GM18507 (cell line): ENCODE measurements at places on chromosomes 11 and 22.

GRCh38 chr22:47291565-47292495 is 529.4 kb downstream of the TBC1D22A start:
- no peak for DNase-seq

DNA sequence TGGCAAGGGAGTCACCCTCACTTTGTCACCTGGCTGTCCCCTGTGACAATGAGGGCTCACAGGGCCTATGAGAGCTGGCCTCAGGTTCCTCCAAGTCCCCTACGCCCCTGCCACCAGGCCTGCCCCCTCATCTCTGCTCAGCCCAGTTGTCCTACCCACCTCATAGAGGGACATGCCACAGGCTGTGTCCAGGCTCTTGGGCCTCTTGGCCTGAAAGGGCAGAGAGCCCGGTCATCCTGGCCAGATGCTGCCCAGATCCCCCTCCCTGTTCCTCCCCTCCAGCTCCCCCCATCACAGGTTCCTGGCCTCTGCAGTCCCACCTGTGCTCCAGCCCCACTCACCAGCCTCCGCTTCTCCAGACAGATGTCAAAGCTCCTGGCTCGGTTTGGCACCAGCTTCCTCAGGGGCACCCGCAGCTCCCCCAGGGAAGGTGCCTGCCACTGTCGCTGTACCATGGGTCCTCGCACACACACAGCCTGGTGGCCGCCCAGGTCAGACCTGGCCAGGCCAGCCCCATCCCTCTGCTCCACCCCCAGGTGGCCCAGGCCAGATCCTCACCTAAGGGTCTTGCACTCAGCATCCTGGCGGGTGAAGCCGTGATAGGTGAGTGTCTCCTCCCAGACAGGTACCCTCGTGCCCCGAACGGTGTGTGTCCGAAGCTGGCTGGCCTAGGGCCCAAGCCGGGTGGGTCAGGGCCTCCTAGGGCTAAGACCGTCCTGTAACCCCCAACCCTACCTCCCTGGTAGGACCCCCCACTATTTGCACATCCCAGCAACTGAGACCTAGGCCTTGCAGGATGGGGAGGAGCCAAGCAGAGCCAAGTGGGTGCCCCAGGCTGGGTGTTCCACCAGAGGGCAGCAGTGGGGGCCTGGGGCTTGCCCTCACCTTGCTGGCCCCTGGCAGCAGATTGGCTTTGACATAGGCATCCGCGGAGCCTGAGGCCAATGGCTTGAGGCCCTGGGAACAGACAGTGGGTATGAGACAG is 8.3 kb downstream of the NDUFV1 start:
- DNase-seq, result no peak

DNA sequence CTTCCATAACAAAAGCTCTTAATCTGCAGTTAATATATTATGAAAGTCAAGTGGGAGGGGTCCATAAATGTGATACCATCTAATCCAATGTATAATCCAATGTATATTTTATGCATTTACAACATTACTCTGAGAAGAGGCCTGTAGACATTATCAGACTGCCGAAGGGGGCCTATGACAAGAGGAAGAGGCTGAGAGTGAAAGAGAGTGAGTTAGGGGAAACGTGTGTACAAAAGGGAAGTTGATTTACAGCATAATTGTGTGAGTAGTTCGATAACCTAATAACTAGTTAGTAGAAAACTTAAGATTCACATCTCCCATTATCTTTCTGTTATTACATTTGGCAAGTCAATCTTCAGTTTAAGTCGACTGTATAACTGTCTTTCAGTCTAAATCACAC is 86.6 kb downstream of the DDX10 start:
- DNase-seq, result no peak

DNA sequence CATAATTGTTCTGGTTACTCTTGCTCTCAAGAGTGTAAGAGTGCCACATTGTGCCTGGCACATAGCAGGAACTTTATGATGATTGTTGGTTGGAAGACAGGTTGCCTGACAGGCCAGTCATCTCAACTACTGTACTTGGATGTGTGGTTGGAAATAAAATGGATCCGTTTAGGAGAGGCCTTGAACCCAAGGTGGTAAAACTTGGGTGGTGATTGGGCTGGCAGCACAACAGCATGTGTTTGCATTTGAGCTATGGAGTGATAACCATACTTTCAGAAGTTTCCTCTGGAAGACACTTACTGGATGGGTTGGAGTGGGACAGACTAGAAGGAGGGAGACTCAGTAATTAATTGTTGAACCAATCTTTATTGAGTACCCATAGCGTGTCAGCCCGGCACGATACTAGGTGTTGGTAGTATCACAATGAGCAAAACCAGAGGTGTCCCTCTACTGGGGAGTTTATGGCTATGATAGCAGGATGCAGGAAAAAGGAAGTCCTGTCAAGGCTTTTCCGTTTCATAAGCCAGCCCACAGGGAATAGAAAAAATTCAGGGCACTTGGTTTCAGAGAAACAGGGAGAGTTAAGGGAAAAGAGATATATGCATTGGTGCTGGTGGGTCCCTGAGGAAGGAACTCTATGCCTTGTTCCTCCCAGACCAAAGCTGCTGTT is 3.1 kb upstream of the TMEM109 start:
- no peak for DNase-seq

DNA sequence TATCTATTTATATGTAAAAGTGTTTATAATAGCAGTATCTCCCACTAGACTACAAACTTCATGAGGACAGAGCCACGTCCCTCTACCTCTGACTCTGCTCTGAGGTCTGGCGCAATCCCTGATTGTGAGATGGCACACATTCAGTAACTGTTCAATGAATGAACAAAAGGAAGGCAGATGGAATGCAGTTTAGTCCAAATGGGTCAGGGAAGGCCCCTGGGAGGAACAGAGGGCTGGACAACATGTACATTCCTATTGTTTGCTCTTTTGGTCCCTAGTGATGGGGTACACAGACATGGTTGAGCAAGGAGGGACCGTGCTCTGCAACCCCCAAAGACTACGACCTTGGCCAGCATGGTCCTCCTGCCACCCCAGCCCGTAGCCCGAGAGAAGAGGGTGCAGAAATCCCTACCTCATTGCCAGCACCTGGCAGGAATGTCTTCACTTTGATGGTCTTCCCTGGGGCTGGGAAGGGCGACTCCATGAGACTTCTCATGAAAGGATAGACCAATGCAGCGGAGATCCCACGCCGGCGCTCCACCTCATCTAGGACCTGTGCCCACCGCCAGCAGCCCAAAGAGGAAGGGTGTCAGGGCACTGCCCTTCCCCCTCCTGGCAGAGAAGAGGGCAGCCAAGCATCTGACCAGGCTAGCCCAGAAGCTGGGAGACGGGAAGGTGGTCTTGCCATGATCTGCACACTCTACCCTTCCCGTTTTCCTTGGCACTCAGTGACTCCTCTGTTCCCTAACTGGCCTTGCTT is 24.3 kb downstream of the RPL27A start:
- DNase-seq, result no peak

DNA sequence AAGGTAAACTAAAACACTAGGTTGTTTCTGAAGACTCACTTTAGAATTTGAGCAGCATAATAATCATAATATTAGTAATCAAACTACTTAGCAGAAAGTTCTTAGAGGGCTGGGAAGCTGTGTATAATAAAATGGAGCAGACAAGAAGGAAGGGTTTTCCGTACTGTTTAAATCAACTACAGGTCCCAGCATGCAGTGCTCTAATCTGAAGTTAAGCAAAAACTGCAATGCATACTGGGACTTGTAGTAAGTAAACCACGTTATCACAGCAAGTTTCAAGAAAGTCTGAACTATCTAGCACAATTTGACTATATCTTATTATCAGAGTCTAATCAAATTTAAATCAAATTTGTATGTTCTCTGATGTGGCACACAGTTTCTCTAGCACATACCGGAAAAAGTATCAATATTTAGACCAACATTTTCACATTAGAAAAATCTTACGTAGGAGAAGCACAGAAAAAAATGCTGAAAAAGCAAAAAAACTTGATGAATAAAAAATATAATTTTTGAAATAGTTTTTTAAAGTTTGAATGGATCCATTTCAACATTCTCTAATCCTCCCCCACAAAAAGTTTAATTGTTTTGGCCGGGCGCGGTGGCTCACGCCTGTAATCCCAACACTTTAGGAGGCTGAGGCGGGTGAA is 8.2 kb downstream of the PHF21A start:
- DNase-seq, result no peak

- DNase-seq, result no peak
These were observed 727.3 kb downstream of the LRRC4C start for GRCh38 chr11:40732132-40732531.

- no peak for DNase-seq
These were observed 1.0 kb downstream of the MS4A4A start for GRCh38 chr11:60281485-60281884.

DNA sequence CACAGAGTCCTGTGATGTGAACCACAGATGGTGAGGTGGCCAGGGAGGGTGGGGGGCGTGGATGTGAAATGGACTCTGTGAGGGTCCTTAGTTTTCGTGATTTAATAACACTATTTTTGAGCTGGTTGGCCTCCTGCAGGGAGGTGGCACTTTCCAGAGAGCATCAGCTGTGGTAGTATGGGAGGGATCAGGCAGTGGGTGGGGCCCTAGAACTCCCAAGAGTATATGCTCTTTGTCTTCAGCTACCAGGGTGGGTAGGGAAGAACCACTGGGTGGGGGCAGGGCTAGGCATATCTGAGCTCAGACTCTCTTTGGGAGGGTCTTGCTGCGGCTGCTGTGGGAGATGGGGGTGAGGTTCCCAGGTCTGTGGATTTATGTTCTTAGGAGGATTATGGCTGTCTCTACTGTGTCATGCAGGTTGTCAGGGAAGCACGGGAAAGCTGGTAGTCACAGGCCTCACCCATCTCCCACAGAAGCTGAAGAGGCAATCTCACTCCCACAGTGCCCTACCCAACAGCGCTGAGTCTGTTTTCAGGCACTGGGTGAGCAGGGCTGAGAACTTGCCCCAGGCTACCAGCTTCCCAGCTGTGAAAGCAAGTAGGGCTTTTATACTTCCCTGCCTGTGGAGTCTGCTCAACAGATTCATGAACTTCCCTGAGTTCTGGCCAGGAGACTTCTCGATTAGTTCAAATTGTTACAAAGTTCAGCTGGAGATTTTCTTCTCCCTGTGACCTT is 47.9 kb upstream of the SNX19 start:
- DNase-seq, result no peak

DNA sequence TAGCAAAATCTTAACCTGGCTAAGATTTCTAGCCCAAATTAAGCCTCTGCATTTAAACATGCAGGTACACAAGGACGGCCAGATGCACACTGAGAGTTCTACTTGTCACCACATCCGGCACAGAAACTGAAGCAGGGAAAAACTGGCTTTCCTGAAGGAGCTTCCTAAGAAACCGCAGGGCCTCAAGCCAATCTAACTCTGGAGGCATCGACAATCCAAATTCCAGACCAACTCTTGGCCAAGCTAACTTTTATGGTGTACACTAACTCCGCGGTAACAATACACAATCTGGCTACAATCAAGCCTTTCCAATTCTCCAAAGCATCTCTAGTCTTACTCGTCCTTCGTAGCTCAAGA is 1.2 kb downstream of the MSANTD2 start:
- no peak for DNase-seq

DNA sequence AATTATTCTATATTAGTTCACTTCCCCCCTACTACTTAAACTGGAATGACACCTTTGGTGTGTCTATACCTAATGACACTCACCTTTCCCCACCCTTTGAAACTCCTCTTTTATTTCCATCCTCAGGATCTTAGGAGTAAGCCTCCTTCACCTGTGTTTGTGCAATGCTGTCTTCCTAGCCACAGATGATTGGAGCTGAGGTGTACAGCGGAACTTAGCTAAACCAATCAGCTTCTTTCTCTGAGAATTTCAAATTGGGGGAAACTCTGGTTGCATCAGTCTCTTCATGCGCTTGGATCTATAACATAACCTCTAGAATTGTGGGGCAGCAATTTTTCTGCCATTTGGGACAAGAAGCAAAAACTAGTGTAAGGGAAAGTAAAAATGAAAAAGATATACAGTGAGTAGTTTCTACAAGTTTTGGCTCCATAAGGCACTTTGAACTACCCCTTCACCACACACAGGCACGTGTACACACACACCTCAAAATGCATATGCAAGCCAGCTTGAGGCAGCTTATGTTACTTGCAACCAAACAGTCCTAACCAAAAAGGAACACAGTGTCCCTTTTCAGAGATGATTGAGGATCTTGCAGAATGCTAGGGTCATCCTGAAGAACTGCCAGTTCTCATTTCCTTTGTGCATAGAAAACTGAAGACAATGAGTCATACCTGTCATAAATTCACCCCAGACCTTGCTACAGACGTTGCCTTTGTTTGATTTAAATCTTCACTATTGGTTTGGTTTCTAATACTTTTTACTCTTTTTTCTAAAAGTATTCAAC is 36.0 kb upstream of the LDLRAD3 start:
- no peak for DNase-seq

DNA sequence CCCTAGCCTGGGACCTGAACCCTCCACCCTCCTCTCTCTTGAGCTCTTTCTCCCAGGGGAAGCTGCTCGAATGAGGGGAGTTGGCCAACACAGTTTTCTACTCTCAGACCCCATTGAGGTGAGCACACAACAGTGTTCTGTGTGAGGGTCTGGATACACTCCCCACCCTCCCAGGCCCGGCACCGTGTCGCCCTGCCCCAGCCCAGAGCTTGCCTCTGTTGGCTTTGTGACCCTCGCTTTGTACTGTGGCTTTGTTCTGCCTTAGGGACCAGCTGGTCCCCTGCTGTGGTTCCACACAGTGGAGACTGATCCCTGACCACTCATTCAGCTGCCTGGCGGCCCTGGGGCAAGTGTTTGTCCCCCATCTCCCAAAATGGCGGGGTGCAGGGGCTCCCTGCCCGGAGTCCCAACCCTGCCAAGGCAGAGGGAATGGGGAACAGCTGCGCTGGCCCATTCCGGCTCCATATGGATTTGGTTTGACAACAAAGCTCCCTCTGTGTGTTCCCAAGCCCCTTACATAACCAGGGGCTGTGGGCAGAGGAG is 8.3 kb downstream of the ST3GAL4 start:
- no peak for DNase-seq

DNA sequence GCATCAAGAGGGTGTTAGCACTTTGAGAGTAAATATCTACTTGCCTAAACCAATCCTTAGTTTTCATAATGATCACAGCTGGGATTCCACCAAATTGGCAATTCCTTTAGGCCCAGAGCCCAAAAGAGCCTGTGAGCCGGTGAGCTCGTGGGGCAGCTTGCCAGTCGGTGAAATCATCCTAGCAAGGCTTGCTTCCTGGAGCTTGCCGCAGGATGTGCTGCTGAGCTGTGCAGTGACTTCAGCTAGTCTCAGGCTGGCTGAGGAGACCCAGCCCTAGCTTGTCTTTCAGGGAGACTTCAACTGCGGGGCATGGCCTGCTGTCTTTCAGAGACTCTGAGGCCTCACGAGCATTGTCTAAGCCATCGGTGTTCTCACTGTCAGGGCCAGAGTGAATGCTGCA is 73.6 kb upstream of the SUSD2 start:
- no peak for DNase-seq

GRCh38 chr22:23166841-23167616 is 13.3 kb upstream of the BCR start:
- no peak for DNase-seq

GRCh38 chr11:745428-745827 is 1.8 kb upstream of the TALDO1 start:
- no peak for DNase-seq
